Foreskin fibroblast (primary cell): ENCODE measurements at places on chromosomes 5 and 9.

DNA sequence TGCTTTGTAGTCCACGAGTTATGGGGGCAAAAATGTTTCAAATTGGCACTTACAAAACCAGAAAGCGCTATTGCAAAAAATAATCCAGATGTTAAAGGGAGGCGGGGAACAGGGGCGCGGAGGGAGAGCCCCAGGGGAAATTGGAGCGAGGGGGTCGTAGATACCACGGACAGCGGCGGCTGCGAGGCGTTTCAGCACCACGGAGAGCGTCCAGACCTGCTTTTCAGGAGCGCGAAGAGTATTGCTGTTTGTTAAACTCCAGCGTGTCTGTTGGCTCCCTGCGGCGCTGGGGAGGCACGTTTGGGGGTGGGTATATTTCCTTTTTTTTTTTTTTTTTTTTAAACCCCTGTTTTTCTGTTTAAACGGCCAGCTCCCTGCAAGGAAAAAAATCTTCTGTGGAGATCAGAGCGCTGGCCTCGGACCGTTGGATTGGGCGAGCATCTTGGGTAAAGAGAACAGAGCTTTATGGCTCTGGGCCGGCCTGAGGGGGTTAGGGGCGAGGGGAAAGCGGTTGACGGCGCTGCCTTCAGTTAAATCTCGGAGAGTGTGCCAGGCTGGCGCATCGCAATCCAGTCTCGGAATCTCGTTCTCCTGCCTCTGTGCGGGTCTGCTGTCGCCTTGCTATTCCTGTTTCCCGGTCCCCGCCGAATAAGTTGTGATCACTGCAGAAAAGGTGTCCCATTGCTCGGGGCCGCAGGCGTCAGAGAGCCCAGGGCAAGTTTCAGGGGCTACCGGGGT lies at the start of gene GLRA1:
Gene GLRA1 (minus strand): TSS at position 288 of the 738 bp plus-strand sequence. CDS start 302 bp downstream, outside the sequence.
- DNase-seq = peak; percentile 40

GRCh38 chr5:1511651-1512540 lies 11.9 kb downstream of the LPCAT1 start:
- peak; percentile 86 for DNase-seq

GRCh38 chr9:121622387-121623203 lies 28.8 kb upstream of the DAB2IP start:
- DNase-seq = peak; percentile 33

- peak; percentile 96 for DNase-seq
Observed at GRCh38 chr5:74316064-74316603, 324.4 kb downstream of the ENC1 start.

DNA sequence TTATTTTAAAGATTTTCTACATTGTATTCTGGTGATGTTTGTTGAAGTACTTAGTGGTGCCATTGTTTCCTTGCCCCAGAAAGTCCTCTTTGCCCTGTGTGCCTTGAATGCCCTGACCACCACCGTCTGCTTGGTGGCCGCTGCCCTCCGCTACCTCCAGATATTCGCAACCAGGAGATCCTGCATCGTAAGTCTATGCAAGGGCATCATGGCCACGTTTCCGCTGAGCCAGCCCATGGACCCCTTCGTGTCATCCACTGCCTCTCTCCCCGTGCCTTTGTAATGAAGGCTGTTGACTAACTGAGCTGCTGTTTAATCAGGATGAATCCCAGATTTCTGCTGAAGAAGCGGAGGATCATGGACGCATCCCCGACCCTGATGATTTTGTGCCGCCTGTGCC lies 52.3 kb downstream of the ENTREP1 start:
- no peak for DNase-seq
